CD4-positive, alpha-beta T cell treated with Interleukin-15 for 4 hours (primary cell): ENCODE measurements at places on chromosomes 7 and 10.

GRCh38 chr10:132681858-132682755 lies 103.8 kb downstream of the NKX6-2 start:
- DNase-seq, result no peak

GRCh38 chr7:75962607-75963380 lies 31.6 kb downstream of the TMEM120A start:
- DNase-seq, result no peak

- DNase-seq, result no peak
These were observed 216.3 kb downstream of the RNLS start for GRCh38 chr10:88366772-88367171.

DNA sequence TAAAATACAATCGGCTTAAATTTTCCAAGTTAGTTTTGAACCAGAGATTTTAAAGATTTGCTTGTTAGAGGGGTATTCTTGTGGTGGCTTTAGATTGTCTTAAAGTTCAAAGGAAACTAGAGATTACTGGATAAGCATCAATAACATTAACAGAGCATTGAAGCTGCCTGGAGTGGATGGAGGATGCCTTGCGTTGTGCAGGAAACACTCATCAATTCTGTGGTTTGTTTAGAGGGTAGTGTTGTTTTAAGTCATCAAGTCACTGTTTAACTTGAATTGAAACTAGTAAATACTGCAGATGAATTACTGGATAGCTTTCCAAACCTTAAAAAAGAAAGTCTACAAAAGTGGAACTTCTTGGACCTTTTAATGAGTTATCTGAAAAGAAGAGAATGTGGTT lies 218.6 kb downstream of the CELF2 start:
- DNase-seq, result peak; percentile 36

- DNase-seq, result no peak
These were observed 692.8 kb upstream of the GRM3 start for GRCh38 chr7:85950871-85951270.

DNA sequence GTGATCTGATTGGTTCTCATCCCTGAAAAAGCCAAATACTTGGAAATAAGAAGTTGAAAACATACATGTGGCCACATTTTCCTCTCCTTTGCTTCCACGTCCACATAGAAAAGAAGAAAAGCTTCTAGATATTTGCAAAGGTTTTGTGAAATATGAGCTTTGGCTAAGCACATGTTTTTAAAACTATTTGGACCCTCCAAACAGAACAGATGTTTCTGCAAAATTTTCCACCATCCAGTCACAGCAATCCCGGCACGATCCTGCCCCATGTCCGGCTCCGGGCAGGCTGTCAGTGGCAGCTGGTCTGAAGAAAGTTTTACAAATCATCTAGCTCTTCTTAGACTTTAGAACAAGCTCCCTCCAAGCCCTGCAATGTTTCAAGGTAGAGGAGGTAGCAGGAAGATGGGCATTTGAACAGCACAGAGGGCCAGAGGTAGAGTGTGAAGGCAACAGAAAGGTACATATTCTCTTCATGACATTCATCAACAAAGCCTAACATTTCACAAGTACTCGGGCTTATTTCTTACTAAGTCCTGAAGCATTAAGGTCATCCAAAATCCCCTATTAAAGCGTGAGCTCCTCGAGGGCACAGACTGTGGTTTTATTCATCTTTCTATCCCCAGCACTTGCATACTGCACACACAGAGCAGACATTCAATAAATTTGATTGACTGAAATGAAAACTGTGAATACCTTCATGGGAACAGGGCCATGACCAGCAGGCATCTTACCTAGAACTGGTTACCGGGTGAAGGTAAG lies 110.1 kb downstream of the JAZF1 start:
- no peak for DNase-seq

DNA sequence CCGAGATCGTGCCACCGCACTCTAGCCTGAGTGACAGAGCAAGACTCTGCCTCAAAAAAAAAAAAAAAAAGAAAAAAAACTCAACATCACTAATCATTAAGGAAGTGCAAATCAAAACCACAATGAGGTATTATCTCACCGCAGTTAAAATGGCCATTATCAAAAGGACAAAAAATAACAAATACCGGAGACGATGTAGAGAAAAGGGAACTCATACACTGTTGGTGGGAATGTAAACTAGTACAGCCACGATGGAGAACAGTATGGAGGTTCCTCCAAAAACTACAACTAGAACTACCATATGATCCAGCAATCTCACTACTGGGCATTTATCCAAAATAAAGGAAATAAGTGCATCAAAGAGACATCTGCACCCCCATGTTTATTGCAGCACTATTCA lies 24.3 kb downstream of the GRK5 start:
- no peak for DNase-seq

- no peak for DNase-seq
These were observed 177.1 kb upstream of the TRIM24 start for GRCh38 chr7:138282997-138283396.

GRCh38 chr10:113566888-113567287 lies 14.0 kb downstream of the HABP2 start:
- no peak for DNase-seq

DNA sequence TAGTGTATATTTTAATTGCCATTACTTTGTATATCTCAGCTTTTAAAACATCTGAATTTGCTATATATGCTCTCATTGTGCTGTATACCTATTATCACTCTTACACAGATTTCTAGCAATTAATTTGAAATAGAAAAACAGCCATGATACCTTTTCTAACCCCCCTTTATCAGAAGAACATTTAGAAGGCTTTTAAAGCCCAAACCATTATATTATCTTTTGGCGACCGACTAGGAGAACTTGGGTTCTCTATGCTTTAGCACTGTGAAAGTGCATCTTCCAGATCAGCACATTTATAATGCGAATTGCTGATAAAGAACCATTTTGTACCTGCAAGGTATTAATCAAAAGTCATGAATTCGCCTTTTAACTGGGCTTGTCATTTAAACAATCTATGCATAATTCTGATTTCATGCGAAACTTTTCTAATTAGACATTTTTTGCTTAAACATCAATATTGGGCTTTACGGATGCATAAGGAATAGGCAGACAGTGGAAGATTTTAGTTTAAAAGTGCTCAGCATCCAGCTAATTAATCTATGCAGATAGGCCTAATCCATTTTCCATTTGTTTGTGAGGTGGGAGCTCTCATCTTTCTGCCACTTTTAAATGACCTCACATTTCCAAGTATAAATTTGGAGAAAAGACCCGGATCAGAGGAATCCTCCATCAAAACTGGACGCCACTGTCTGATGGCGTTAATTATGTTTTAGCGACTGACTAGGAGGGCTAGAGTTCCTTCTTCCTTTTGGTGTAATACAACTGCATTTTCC lies 1.2 kb upstream of the MLLT10 start:
- no peak for DNase-seq

- no peak for DNase-seq
These were observed 244.2 kb upstream of the YAE1 start for GRCh38 chr7:39321909-39322498.

GRCh38 chr7:67738958-67739357 lies 742.3 kb downstream of the TYW1 start:
- DNase-seq, result no peak

DNA sequence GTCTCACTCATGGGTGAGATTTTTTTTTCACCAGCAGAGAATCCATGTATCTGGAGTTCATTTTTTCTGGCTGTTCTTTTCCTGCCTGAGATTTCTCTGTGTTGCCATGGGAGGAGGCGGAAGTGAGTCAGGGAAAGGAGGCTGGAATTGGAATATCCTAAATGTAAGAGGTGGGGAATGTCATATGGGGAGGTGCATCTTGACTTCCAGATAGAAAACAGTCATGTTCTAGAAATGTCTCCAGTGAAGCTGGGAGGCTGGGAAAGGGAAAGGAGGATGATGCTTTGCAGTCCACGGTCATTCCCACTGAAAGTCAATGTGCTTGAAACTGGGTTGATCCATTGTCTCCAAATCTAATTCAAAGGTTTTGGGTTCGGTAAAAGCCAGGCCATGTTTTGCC lies 39.7 kb upstream of the HPS1 start:
- DNase-seq, result no peak

DNA sequence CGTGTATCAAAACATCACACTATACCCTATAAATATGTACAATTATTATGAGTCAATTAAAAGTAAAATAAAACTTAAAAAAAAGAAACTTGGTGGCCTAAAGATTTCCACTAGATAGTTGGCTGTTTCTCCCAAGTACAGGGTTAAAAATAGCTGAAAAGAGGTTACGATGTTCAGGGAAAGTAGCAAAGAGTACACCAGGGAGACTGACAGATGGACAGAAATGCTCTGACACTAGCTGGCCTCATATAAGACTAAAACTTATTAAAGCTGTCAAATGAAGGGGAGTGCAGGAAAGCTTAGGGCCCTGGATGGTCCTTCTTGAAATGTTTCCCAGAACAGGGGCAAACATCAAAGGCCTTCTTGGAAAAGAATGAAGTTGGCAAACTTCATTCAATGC lies 51.3 kb downstream of the TCAF1 start:
- DNase-seq, result no peak

DNA sequence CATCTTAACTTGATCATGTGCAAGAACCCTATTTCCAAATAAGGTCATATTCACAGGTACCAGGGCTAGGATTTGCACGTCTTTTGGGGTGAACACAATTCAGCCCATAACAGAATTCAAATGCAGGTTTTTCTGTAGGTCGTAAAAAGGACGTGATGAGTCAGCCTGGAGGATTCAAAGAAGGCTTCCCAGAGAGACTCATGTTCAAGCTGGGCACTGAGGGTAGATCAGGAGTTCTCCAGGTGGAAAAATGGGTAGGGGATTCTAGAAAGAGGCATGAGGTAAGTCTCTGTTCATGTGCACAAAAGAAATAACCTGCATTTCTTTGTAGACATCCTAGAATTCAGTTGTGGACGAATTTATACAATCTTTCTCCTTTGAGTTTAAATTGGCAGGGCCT lies 160.4 kb downstream of the RPS24 start:
- DNase-seq, result no peak

DNA sequence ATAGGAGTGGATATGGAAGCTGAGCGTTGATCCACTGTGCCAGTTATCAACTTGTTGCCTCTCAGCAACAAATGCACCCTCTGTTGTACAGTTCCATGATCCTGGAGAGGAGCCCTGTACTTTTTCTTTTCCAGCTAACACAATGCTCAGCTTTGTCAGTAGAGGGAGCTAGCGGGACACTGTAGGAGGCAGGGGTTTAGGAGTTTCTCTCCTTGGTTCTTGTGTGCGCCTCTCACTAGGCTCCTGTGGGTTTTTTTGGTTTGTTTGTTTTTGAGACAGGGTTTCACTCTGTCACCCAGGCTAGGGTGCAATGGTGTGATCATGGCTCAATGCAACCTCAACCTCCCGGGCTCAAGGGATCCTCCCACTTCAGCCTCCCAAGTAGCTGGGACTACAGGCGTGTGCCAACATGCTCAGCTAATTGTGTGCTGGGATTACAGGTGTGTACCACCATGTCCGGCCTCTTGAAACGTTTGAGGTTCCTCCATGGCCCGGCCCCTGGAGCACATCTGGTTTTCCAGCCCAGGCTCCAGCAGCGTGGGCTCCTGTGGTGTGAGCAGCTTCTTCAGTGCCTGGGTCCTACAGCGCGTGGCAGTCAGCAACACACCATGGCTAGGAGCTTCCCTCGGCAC lies 12.0 kb upstream of the MARVELD1 start:
- peak; percentile 69 for DNase-seq

DNA sequence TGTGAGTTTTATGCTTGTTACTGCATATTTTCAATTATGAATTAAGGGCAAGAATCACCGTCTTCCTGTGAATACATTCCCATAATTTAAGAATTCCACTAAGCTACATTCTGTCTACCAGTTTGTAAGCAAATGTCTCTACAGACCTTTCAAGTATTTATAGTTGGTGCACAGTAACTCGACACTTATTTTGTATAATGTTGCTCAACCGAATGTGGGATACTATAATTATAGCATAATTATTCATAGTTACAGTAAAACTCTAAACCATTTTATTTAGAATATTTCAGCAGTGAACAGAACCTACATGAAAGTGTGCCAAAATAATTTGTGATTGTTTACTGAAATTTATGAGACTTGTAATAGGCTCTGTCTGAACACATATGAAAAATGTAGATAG lies 17.3 kb upstream of the CUBN start:
- no peak for DNase-seq

DNA sequence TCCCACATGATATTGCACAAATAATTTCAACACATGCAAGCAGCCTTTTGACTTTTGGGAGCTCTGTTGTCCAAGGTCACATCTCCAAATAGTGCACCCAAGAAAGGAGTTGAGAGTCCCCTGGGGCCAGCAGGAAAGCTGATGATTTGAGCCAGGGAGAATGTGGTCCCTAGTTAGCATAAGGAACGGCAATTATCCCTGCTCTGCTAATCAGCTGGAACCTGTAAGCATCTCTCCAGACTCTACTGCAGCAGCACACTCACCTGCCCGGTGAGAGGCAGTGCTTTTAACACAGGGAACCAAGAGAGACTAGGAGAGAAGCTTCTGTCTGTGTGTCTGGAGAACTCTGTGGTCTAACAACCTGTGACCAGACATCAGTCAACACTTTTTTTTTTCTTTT lies 17.0 kb downstream of the TRPV5 start:
- no peak for DNase-seq

DNA sequence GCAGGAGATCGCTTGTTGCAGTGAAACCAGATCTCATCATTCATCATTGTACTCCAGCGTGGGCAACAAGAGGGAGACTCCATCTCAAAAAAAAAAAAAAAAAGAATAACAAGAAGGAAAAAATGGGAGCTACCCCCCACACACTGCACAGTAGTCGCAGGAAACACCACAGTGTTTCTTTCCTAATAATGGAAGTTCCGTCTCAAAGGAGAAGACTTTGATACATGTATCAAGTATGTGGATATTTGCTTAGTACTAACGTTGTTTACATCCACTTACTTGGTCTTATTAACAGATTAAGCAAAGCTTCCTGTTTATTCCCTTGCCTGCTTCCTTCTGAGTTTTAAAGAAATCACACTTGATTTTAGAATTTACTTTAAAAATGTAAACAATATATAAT lies 22.2 kb downstream of the YAE1 start:
- no peak for DNase-seq

DNA sequence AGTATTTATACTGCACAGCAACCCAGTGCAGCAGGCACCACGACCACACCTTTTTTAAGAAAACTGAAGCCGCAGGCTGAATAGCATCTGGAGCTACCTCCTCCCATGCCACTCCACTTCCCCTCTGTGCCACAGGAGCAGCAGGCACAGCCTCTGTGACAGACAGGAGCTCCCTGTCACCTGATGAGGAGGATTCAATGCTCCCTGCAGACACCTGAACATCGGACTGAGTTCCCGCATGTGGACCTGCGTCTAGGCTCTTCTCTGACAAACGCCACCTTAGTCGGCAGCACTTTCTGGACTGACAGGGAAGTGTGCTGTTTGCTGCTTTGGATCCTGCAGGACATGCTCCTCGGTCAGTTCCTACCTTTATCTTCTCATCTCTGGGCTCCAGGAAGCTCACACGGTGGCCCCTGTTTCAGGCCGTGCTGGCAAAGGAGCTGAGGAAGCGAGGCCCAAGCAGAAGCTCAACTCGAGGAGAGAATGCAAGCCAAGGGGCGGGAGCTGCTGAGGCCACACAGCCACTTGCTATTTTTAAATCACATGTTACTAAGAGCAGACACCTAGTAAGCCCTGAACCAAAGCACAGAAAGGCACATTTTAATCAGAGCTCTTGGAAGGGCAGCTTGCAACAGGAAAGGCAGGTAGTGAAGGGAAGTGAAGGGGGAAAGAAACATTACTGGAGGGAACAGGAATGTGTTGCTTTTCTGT lies 56.6 kb downstream of the VOPP1 start:
- no peak for DNase-seq

- DNase-seq, result no peak
These were observed 5.1 kb upstream of the EMX2 start for GRCh38 chr10:117537436-117537903.

GRCh38 chr10:69222157-69223027 lies 2.3 kb downstream of the HKDC1 start:
- DNase-seq, result peak; percentile 80

GRCh38 chr10:98033515-98033914 lies 3.1 kb upstream of the CRTAC1 start:
- no peak for DNase-seq
